Stimulated activated CD4-positive, alpha-beta T cell treated with anti-CD3 and anti-CD28 coated beads, TNF-alpha, amount 100 ng/mL, for 4 hours (primary cell): ENCODE measurements at places on chromosomes 5 and 9.

DNA sequence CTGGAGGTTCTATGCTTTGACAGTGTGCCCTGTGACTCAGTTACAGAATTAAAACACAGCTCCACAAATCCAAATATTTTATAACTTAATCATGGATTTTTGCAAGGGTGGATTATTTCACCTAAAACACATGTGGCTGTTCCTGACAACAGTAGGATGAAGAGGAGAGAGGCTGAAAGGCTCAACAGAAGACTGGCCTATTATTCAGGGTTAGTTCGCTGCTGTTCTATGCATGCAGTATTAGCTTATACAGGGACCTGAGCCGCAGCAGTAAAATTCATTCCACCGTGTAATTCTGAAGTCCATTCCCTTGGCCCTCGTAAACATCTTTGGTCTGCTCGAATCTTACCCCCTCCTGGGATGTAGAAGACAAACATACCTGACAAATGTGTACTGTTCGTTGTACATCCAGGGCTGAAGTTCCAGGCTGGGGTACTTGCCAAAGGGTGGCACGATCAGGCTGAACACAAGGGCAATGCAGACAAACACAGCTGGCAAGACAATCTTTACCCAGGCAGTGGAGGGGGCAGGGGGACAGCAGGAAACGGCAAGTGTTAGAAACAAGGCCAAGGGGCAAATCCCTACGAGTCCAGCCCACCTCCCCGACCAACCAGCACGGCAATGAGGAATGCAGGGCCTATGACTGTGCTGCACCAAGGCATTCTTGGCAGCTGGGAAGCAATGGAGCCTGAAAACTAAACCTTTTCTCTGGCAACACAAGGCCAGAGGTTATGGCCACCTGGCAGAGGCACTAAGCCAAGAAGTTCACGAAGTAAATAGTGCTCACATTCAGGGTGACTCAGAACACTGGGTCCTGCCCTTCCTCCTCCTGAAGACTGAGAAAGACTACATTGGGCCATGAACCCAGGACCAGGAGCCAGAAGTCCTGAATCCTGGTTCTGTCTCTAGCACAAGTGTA is 46.8 kb downstream of the NIPSNAP3B start:
- DNase-seq: no peak

GRCh38 chr5:111942661-111943401 is 185.8 kb upstream of the NREP start:
- DNase-seq: no peak

- no peak for DNase-seq
These were observed 8.0 kb downstream of the NUDT2 start for GRCh38 chr9:34337403-34337802.

DNA sequence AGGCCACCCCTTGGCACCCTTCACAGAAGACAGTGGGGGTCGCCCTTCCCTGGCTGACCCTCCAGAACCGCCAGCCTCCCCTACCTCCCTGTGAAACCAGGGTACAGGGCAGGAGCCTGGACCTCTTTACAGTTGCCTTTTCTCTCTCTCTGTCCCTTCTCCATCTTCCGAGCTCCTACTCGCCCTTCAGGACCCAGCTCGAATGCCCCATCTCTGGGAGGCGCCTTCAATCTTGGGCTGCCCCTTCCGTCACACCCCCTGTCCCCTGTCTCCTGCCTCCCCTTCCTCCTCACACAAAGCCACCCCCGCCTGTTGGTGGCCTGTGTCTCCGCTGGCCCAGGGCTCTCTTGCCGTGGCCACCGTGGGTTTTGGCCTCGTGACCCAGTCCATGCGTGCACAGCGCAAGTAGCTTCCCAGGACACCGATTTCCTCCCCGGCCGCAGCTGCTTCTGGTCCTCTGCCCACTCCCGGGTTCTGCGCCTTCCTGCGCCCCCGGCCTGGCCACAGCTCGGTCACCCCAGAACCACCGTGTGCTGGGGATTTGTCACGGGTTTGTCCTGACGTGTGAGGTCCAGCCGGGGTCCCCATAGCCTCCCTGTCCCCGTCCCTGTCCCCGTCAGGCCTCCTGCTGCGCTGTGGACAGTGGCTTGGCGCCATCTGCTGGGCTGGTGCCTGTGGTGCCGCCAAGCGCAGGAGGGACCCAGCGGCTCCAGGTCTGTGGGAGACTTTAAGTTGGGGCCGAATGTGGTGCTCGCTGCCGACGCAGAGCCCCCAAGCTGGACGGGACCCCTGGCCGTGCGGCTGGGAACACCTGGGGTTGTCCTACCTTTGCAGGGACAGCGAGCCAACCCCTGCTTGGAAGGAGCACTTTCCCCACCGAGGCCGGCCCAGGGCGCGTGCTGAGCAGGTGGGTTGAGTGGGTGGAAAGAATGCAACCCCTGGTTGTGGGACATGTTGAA is 4.0 kb upstream of the TMEM250 start:
- DNase-seq: peak; percentile 67

- DNase-seq: no peak
These were observed 55.6 kb downstream of the PTPDC1 start for GRCh38 chr9:94139672-94140417.

DNA sequence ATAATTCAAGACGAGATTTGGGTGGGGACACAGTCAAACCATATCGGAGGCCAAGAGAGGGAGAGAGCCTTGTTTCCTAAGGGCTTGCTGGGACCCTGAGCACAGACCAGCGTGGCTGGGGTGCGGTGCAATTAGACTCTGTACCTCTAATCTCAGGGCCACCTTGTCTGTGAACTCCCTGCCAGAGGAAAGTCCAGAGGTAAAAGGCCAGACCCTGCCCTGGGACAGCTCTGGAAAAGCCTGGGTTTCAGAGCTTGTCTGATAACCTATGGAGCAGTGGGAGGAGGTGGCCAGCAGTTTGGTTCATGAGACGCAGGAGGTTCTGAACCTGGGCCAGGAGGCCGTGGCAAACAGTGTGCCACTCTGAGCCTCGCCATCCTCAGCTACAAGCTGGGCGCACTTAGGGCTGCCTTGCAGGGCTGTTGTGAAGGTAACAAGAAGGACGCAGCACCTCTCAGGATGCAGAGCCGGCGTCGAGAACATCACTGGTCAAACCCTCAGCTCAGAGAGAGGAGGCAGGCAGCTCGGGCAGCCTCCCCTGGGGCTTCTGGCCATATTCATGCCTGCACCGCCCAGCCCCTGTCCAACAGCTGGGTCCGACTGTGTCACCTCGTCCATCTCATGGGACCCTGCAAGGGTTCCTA is 4.8 kb upstream of the DOLPP1 start:
- no peak for DNase-seq

DNA sequence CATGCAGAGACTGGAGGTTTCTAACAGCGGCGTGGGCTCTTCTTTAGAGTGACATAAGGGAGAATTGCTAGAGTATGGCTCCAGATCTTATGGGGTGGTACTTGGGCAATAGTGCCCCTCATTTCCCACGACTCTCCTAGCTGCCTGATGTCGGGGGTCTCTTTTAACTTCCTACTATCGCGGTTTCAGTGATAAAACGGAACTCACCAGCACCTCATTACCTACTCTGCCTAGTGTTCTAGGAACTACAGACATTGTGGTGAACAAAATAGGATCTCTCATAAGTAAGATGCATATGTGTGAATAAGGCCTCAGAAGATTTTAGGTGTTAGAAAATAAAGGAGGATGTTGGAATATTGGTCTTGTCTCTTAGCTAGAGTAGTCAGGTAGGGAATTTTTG is 1.1 kb downstream of the ICE1 start:
- no peak for DNase-seq

GRCh38 chr5:93582167-93582462 is 907 bp upstream of the NR2F1 start:
- DNase-seq: no peak

- DNase-seq: no peak
These were observed 3.9 kb downstream of the FUBP3 start for GRCh38 chr9:130583271-130583670.

- DNase-seq: no peak
These were observed 12.2 kb downstream of the RNF130 start for GRCh38 chr5:180059326-180059725.

GRCh38 chr9:110828264-110828663 is 159.7 kb downstream of the MUSK start:
- DNase-seq: no peak

GRCh38 chr5:125293726-125294125 is 547.3 kb upstream of the ZNF608 start:
- DNase-seq: no peak

DNA sequence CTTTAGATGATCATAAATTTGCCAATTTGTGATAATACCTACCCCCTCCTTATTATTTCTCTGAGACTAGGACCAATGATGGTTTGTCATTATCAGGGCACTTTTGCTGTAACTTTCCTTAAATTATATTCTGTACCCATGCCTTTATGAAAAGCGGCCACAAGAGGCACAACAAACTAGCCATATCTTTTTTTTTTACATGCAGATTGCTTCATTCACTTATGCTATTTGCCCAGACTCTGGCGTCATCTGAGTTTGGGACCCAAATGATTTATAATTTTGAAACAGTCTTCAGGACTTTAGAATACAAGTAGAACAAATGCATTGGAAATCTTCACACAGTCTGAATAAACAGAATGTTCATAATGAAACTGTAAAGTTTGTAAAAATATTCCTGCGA is 408.1 kb downstream of the MAT2B start:
- DNase-seq: no peak

DNA sequence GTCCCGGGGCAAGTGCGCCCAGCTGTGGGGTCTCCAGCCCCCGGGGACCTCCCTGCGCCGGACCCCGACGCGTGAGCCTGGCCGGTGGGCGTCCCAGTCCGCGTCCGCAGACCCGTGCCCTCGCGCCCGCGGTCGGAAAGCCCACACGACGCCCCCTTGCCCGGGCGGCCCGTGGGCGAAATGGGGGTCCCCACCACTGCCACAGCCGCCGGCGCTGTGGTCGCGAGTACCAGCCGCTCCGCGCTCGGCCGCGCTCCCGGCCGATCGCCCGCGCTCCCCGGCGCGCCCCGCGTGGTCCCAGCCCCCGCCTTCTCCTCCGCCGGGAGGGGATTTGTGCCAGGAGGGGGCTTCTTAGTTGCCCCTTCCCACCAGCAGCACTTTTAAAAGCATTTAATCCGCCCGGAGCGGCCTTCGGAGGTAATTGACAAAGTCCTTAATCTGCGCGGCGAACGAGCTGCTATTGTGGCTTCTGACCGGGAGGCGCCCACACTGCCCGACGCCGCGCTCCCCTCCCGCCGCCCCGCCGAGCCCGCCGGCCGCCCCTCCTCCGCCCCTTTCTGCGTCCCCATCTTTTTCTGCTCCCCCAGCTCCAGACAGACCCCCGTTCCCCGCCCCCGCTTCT is 469 bp upstream of the FIBCD1 start:
- DNase-seq: no peak

GRCh38 chr5:10140195-10140973 is 109.3 kb downstream of the ATPSCKMT start:
- DNase-seq: no peak

DNA sequence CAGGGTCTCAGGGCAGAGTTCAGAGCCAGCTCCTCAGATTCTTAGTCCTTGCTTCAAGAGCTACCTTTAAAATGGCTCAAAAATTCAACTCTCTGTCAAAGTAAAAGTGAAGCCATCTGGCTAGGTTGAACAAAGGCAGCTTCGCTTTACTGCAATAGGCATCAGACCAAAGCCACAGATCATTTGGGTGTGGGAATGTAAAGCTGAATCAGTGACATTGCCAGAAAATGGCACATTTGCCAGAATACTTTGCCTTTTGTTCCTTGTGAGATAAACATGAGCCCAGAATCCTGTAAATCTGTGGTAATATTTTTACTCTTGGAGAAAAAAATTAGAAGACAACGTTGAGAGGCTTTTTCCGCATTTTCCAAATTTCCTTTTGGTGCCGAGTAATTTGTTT is 210.5 kb downstream of the PALM2AKAP2 start:
- no peak for DNase-seq

GRCh38 chr5:102762562-102763227 is 7.6 kb downstream of the PAM start:
- no peak for DNase-seq

DNA sequence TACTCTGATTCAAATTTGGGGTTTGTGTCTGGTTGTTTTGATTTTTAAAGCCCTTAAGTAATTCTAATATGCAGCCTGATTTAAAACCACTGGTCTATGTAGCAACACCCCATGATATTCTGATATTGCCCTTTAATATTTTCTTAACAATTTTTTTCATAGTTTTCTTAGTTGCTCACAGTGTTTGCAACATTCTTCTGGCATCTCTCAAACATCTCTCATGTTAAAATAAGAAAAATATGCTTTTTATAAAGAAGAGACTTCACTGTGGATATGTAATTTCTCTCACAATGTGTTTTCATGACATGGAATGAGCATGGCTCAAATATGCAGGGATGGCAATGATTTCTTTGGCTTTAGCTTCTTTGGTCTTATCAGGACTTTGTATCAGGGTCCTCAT is 183.7 kb downstream of the TAF11L14 start:
- DNase-seq: no peak

GRCh38 chr5:166758151-166758550 is 1533.3 kb upstream of the WWC1 start:
- no peak for DNase-seq

GRCh38 chr9:100084734-100085133 is 14.1 kb downstream of the ERP44 start:
- no peak for DNase-seq

DNA sequence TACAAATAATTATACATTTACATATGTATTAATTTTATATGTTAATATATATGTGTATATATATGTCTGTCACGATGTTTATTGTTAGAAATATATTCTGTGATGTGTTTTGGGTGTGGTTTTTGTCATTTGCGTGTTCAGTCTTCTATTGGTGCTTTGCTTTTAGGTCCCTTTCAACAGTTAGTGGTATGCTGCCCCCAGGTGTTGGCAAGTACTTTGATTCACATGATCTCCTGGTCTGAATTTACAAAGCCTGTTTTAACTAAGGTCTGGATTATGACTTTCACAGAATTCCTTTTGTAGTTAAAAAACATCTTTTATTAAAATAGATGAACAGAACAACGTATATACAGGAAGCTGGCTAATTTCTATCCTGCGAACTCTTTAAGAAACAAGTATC is 271.5 kb downstream of the CCDC171 start:
- no peak for DNase-seq
